ENCODE measurements at places on chromosomes 4 and X. TPM values are rescaled to one million over a fixed set of nuclear protein-coding genes. Genes with fewer than 3 reads are reported as not detected.

The FRAS1 gene
- total RNA-seq, result not detected

The TMEM150C gene
- not detected for total RNA-seq

The EDNRA gene
- total RNA-seq, result not detected

DNA sequence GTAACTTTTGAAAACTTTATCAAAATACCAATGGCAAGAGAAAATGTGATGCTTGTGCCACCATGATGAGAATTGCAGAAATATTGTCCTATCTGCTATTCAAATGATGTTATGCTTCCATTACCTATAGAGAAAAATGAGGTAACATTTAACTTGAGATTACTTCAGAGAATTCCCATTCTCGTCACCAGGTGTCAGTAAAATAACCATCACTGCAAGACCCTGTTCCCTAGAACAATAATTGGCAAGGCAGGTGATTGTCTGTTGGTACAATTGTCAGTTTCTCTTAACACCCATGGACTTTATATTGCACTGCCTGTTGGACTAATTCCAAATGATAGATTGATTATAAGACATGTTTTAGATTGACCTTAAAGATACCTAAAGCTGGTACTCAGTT lies 179.9 kb downstream of the GABRG1 start:
- DNase-seq, result no peak

GRCh38 chrX:110015032-110015431 lies 12.1 kb downstream of the TMEM164 start:
- DNase-seq, result no peak

GRCh38 chr4:132299841-132300240 lies 849.3 kb upstream of the PCDH10 start:
- no peak for DNase-seq

The ARX gene
- not detected for total RNA-seq

The PGAM4 gene
- total RNA-seq, result not detected

DNA sequence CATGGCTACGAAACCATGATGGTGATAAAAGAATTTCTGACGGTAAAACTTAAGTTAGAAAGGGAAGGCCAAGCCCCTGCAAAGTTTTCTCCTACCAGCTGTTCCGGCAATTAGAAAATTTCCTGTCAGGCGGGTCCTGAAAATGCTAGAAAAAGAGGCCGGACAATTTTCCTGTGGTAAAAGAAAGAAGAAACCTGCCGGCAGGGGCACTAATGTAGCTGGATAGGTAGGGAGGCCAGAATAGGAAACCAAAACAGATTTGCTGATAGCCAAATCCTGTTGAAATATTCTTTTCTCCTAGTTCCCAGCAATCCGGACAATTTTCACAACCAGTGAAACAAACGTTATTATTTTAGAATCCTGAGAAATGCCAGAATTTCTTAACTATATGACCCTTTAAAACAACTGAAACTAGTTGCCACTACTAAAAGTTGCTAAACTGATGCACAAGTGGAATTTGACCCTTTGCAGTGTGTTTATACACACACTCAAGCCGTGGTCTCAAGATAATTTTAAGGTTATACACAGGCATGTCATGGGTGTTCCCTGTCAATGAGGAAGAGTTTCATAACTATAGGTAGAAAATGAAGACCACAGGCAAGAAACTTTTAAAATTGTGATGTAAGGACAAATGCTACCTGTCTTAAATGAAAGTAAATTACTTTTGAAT lies 47.7 kb downstream of the RPS6KA3 start:
- DNase-seq, result no peak

GRCh38 chr4:3623106-3623505 lies 90.9 kb upstream of the LRPAP1 start:
- DNase-seq, result no peak

DNA sequence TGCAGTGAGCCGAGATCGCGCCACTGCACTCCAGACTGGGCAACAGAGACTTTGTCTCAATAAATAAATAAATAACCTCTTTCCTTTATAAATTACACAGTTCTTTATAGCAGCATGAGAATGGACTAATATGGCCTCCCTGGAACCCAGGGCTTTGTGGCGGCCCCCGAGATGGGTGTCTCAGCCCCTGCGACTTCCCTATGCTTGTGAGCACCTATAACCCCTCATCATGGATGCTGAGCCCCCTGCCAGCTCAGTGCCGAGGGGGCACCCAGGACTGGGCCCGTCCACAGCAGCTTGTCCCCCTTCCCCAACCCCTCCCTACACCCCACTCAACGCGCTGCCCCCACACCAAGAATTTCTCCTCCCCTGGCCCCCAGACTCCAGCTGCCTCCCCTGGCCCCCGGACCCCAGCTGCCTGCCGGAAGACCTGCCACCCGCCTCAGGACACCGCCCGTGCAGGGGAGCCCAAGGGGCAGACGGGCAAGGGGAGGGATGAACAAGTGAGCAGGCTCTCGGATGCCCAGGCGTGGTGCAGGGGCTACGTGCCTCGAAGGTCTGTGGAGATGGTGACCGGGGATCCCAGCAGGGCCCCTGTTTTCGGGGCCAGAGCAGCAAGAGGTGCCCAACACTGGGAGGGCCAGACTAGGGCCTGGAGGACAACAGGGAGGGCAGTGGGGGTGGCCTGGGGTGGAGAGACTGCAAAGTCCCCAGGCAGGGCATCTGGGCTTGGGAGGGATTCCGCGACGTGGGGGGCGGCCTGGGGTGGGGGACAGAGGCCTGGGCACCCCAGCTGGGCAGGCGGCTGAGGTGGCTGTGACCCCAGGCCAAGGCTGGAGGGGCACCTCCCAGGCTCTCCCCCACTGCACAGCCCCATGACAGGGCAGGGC lies 74.0 kb downstream of the FAM53A start:
- no peak for DNase-seq

The PFKFB1 gene
- 0.67 TPM for total RNA-seq

DNA sequence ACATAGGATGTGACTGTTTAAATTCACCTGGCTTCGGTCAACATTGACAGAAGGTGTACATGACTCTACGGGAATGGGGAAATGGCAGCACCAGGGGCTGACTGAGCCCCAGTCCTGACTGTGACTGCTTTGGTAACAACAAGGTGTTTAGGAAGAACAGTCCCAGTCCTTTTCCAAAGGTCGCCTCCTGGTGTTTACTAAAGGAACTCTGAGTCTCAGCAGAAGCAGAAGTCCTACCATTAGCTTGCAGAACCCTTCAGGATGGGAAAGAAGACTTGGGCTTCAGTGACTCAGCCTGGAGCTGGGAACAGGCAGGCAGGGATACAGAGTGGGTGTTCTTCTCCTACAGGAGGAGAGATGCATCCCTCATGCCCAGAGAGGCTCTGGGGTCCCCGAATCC lies 103.3 kb downstream of the MGST2 start:
- DNase-seq, result no peak

DNA sequence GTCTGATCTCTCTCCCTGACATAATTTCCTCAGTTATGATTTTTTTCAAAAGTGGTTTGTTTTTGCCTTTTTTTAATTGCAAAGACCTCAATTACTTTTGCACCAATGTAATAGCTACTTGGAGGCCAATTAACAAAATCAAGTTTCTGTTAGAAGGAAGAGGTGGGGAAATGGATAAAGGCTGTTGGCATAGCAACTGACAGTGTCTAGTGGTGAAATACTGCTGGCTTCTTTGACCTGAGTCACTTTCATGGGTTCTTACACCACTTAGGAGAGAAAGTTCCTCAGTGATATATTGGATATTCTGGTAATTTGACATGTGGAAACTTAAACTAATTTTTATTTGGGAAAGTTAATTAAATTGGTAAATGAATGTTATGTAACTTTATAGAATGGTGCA lies 26.5 kb upstream of the ATP8A1 start:
- no peak for DNase-seq

Data from activated CD4-positive, alpha-beta T cell treated with anti-CD3 and anti-CD28 coated beads for 36 hours (primary cell).